ENCODE measurements at places on chromosomes 16 and 17. TPM values are rescaled to one million over a fixed set of nuclear protein-coding genes. Genes with fewer than 3 reads are reported as not detected.

DNA sequence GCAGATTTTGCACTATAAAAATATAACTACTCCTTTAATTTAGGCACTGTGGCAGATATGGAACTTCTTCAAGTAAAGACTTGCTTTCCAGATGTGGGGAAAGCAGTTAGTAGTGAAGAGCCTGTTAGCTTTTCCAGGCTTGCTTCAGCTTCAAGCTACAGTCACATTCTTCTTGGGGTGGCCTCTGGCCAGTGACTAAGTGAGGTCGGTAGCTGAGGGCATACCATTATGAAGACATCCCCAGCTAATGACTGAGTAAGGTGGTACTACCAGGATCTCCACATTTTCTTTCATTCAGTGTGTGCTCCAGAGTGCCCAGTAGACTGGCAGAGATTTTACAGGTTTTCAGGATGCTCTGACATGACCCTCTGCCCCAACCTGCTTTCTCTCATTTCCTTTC is 167.1 kb upstream of the KIF2B start:
- H3K27me3 ChIP-seq = peaks cover 8% of the 10 kb centered on the region
- no peak overlapping the region for H3K4me3 ChIP-seq

DNA sequence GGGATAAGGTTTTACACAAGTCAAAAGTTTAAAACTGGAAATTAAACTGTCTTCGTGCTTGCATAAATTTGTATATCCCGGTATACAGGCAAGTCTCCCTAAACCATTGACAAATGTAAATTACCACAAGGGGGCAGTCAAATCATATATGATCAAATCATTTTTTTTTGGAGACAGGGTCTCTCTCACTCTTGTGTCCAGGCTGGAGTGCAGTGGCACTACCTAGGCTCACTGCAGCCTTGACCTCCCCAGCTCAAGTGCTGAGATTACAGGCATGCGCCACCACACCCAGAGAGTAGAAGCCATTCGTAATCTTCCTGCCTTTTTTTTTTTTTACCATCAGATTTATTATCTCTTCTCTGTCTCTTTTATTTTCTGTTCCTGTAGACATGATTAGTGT is 18.5 kb downstream of the TOP2A start:
- peaks cover 99% of the 10 kb centered on the region for H3K36me3 ChIP-seq
- H3K27ac ChIP-seq = no peak overlapping the region
- peak; percentile 61 for DNase-seq
- no peak overlapping the region for H3K4me3 ChIP-seq

DNA sequence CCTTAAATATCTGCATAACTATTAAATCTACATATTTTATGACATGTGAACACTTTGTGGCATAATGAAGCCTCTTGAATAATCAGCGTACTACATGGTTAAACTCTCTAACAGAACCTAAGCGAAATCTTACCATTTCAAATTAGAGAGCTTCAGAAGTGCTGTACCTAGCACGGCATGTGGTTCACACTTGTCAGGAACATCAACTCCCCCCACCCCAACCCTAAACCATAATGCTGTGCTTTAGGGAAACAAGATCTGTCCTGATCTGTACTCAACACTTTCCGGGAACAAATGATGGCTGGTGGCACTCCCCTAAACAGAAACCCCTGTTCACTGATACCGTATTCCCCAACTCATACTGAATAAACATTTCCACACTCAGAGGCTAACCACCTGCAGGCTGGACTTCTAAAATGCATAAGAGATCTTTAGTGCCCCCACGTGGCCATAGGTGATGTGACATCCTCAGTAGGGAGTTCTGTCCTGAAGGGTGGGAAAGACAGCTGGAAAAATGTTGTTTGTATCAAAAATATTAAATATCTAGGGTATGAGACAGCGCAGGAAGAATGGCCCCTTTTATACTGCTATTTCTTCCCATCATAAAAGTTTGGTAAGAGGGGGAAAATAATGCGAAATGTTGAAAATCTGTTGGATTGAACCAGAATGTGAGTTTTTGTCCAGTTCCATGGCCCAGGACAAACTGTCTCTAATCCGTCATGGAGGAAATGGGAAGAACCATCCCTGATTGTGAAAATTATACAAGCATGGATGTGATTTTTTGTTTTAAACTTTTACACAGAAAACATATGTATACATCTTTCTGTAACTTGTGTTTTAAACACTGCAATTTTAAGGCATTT is 88.6 kb downstream of the USP31 start:
- no peaks in the 10 kb centered on the region for H3K27me3 ChIP-seq
- no peak overlapping the region for H3K27ac ChIP-seq
- H3K4me3 ChIP-seq = no peak overlapping the region
- peak; percentile 83 for DNase-seq

DNA sequence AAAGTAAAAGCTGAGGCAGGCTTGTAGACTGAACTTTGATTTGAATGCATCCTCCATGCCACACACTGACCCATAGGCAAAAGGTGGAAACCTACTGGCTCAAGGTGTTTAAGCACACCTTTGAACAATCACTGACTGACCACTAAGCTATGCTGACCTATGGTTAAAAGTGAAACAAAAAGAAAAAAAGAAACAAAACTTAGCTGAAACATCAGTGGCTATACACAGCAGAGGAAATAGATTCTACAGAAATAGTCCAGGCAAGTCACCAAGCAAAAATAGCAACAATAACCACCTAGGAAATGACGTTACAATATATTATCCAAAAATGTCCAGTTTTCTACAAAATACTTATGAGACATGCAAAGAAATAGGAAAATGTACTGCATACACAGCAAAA is 60.2 kb downstream of the RPGRIP1L start:
- no peaks in the 10 kb centered on the region for H3K27me3 ChIP-seq
- no peak overlapping the region for H3K27ac ChIP-seq
- no peak for DNase-seq
- H3K36me3 ChIP-seq = no peaks in the 10 kb centered on the region
- H3K4me3 ChIP-seq = no peak overlapping the region

DNA sequence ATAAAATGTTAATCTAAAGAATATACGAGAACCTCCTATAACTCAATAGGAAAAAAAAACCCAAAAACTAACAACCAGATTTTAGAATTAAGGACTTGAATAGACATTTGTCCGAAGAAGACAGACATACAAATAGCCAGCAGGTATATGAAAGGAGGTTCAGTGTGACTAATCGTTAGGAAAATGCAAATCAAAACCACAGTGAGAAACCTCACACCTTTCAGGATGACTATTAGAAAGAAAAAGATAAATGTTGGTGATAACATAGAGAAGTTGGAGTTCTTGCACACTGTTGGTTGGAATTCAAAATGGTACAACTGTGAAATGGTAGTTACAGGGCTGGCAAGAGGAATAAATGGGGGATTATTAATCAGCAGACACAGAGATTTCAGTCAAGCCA is 339.0 kb downstream of the TMEM114 start:
- no peaks in the 10 kb centered on the region for H3K4me1 ChIP-seq
- H3K27ac ChIP-seq = no peak overlapping the region
- H3K4me3 ChIP-seq = no peak overlapping the region
- peaks cover 1% of the 10 kb centered on the region for H3K27me3 ChIP-seq
- no peak for DNase-seq

ACAP1 gene
- 1.1 TPM for total RNA-seq

- no peaks in the 10 kb centered on the region for H3K27me3 ChIP-seq
- no peak for DNase-seq
- H3K27ac ChIP-seq = no peak overlapping the region
- H3K4me3 ChIP-seq = no peak overlapping the region
- H3K36me3 ChIP-seq = no peaks in the 10 kb centered on the region
Observed at GRCh38 chr17:48393283-48393682, 36.7 kb downstream of the SKAP1 start.
